ENCODE measurements at places on chromosomes 4 and X.

GRCh38 chr4:182806259-182807252 lies 110.6 kb downstream of the DCTD start:
- peak; percentile 95 for DNase-seq

DNA sequence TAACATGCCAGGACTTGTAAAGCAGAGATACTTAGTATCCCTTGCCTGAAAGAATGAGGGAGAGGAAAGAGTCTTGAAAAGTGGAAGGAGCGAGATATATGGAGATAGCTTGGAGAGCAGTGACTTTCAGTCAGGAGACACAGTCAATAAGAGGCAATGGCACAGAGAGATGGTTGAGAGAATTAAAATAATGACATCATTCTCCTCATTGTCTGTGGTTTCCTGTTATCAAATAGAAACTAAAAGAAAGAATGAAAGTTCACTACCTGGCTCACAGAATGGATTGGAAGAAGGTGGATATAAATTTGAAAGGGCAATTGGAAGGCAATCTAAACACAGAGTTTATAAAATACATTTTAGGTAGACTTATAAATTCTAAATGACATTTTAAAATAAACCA lies 760.2 kb upstream of the AADAT start:
- DNase-seq = no peak

DNA sequence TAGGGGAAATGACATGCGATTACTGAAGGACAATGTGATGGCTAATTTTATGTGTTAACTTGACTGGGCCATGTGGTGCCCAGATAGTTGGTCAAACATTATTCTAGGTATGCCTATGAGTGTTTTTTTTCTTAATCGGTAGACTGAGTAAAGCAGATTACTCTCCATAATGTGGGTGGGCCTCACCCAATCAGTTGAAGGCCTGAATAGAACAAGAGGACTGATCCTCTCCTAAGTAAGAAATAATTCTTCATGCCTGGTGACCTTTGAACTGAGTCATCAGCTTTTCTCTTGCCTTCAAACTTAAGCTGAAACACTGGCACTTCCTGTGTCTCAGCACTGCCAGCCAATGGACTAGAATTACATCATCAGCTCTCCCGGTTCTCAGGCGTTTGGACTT lies 164.0 kb upstream of the FGF13 start:
- no peak for DNase-seq

GRCh38 chr4:188275686-188276085 lies 136.4 kb downstream of the TRIML1 start:
- DNase-seq = no peak

DNA sequence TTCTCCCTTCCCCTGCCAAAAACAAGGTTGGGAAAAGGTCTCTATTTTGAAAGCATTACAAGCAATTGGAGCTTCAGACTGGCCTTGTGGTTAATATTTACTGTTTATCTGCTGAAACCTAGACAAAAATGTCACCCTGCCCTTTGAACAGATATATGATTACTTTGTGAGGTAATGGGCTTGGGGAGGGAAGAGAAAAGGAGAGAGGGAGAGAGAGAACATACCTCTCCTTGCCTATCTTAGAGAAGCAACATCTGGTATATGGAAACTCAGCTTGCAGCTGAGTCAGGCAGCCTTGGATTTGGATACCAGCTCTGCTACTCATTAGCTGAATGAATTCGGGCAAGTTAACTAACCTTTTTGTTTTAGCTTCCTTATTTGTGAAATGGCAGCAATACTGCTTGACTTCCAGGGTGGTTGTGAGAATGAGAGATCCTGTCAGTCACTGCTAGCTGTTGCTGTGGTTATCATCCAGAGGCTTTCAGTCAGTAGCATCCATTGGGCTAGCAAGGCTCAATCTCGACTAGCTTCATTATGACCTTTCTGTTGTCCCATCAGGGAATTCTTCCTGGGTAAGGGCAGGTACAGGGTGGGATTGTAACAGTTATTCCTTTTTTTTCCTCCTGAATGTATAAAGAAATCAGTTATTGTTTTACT lies 41.1 kb downstream of the ZFX start:
- DNase-seq = no peak

- no peak for DNase-seq
Observed at GRCh38 chrX:132750331-132751062, 207.9 kb downstream of the HS6ST2 start.

- no peak for DNase-seq
Observed at GRCh38 chrX:66015152-66015831, 24.6 kb downstream of the VSIG4 start.

DNA sequence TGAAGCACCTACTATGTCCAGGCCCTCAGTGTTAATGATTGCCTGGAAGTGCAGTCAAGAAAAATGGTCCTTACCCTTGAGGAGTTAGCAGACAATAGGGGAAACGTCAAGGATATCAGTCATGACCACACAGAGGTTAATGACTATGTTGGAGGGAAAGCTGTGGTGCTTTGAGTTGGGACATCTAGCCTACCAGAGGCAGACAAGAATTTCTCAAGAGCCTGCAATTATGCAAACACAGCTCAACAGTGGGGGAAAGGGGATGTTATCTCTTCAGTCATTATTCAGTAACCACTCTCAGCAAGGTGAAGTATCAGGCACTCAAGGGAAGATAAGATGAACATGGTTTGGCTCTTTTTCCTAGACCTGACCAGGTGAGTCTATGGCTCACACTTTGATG lies 7.0 kb upstream of the FGFBP1 start:
- DNase-seq = no peak

DNA sequence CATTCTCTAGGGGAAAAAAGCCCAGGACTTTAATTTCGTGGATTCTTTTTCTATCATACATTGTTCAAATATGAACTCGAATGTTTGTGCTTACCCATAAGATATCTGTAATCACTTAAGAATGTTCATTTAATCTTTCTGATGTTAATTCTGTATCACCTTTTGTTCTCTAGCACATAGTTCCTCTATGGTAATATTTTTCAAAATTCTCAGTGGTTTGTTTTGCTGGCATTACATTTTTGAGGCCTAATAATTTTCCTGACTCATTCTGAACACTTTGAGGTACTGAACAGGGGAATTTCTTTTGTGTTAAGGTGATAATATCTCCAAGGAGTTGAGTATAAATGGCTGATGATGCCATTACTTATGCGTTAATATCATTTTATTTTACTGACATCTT lies 490.7 kb upstream of the PITX2 start:
- DNase-seq = no peak

DNA sequence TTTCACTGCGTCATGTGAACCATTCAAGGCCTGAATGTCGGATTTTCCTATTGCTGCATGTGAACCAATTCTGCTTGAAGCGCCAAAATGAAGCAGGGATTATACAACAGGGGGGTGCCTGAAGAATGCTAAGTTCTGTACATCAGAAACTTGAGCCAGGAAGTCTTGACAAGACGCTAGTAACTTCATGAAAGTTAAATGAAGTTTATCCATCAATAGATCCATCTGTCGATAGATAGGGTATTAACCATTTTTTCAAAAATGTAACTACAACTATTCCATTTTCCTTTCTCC lies 590 bp upstream of the NAF1 start:
- no peak for DNase-seq

GRCh38 chrX:773292-774025 lies 142.9 kb downstream of the SHOX start:
- no peak for DNase-seq

GRCh38 chrX:136899221-136899620 lies 18.7 kb upstream of the RBMX start:
- DNase-seq = no peak

DNA sequence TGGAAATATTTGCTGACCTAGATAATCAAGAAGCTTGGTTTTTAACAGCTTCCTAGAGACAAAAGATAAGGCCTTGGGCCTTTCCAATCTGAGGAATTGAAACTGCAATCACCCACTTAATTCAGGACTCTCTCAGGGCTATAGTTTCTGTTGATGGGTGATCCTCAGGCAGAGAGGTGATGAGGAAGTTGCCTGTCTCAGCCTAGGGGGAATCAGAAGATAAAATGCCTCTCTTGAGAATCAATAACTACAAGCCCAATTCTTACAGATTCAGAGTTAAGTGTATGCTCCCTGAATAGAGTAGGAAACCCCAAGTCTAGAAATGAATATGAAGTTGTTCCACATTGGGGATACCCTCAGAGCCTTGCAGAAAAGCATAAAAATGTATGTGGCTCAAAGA lies 45.5 kb downstream of the NFKB1 start:
- DNase-seq = no peak

- DNase-seq = peak; percentile 40
Observed at GRCh38 chrX:78595901-78596502, 63.1 kb downstream of the RTL3 start.

- DNase-seq = no peak
Observed at GRCh38 chr4:185657183-185657582, 121.9 kb upstream of the PDLIM3 start.

DNA sequence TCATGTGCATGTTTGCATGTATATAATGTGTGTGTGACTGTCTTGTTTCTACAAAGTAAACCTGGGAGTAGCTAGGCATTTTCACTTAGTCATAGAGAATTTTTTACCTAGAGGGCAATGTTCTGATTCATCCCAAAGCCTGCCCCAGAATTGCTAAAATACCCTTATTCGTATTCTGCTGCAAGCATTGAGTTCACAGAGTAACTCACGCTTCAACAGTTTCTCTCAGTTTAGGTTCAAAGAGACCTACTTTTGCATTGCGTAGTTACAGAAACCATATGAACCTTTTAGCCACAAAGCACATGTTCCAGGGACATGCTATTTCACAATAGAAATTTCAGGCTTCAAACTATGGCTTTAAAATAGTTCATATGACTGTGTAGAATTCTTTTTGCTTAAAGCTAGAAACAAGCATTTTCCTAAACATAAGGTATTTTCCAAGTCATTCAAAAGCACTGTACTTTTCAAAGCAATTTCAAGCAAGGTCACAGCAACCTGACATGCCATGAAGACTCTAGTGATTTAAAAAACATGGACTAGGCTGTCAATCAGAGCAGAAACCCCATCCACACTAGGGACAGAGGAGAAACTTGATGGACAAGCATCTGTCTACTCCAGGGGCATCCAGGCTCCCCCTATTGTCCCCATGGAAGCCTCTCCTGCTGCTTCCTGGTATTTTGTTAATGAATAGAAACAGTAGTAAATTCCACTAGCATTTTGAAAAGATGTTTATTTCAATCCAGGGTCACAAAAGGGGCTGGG lies 81.5 kb upstream of the MAPK10 start:
- DNase-seq = no peak

DNA sequence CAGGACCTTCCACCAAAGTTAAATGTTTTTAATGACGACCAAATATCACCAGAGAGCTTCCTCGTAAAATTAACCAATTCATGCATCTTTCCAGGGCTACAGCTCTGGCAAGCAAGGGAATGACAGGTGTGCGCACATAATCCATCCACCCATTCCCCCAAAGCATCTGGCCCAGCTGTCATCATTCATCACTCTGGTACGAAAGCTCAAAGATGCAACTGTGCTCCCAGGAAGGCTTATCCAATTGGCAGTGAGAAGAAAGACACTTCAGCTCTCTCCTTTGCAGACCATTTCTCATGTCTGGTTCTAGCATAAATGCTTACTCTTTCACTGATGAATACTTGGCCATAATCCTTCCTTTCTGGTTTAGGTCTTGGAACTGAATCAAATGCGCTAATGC lies 139.2 kb downstream of the NSUN7 start:
- no peak for DNase-seq

DNA sequence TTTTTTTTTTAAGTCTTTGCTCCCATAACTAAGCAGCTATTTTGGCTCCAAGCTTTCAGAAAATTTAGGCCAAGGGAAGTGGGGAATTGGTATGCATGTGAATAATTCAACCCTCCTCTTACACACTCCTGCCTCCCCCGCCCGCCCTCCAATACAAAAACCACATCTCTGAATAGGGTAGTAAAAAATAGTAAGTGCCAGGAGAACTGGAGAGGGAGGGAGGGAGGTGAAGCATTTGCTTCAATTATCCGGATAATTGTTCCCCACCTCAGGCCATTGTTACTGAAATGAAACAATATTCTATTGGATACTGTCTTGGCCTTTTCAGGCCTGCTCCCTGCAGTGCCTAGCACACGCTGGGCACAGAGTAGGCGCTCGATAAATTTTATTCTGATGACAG lies 5.5 kb upstream of the GSX2 start:
- DNase-seq = no peak

- DNase-seq = no peak
Observed at GRCh38 chr4:5144384-5144783, 93.1 kb downstream of the STK32B start.

- DNase-seq = no peak
Observed at GRCh38 chrX:17812763-17813162, 48.3 kb downstream of the RAI2 start.

DNA sequence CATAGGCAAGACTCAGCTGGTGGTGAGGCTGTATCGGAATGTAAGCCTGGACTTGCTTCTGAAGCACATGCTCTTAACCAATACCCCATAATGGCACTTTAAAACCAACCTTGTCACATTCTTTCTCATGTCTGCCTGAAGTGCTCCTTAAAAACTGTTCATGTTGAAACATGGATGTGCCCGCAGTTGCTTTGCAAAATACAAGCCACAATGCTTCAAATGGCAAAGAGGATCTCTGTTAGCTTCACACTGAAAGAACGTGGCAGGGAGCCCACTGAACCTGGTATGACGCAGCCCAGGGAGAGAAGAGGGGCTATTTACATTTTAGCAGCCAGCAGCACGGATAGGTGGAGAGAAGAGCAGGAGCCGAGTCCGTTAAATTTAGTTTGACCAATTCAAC lies 29.3 kb downstream of the SOD3 start:
- DNase-seq = no peak

- DNase-seq = no peak
Observed at GRCh38 chrX:69813677-69814076, 197.8 kb downstream of the EDA start.

- DNase-seq = no peak
Observed at GRCh38 chrX:155880586-155881157, 473 bp upstream of the VAMP7 start.
